ENCODE measurements at places on chromosomes 4 and X. TPM values are rescaled to one million over a fixed set of nuclear protein-coding genes. Genes with fewer than 3 reads are reported as not detected.

Gene NDNF
- total RNA-seq = 0.15 TPM

DNA sequence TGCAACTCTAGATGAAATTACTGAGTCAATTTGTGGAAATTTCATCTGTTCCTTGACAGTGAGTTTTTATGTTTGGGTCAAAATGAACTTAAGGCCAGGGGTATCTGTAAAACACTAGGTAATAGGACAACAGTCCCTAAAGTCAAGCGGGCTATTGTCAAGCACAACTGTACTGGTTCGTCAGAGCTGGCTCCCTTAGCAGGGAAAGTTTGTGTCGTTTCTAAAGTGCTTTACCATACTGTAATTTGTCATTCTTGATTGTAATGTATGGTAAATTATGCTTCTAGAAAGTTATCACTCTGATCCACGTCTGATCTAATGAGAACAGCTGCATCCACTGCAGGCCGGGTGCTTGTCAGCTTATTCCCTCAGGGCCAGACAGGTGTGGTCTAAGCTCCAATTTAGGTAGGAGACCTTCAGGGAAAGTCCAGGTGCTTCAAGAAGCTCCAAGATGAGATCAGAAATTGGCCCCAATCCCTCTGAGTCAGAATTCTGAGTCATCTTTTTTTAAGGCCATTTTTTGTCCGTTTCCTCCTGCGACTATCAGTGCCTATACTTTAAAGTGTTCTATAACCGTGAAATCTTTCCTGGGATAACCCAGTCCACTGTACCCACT, 92.2 kb downstream of the PALLD start:
- ATAC-seq = no peak

GRCh38 chr4:32148111-32148666, 1428.0 kb downstream of the PCDH7 start:
- no peak for ATAC-seq

DNA sequence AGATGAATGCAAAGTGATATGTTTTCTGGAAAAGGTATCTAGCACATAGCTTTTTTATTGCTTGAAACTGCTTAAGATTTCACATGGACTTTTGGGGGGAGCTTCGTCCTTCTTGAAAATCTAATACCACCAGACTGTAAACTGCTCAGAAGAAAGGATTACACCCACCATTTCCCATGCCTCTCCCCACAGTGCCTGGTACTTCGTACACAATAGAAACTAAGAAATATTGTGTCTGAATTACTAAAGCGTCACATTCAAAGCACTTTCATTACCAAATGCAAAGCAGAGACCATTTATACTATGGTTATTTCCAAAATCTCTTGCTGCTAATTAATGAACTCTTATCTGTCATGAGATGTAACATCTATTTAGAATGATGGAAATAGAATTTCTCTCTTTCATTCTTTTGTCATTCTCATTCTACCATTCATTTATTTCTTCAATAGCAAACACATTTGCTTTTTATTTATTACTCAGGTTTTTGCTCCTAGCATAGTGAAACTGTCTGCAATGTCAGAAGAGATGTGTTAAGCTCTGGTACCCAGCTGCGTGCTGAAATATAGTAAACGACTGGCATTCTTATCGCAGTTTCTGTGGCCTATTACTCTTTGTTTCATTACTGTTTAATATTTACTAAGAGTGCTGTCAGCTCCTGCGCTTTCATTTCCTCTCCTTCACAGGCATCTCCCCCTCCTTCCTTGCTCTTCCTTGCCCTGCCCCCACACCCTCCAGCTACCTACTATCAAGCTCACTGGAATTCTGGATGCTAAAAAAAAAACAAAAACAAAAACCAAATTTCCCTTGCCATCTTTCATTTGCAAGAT, 51.4 kb upstream of the RAPGEF2 start:
- no peak for ATAC-seq

GRCh38 chr4:97577004-97577403, 566.3 kb downstream of the STPG2 start:
- ATAC-seq = no peak
